CD4-positive, alpha-beta T cell treated with Interleukin-12 subunit alpha and Interleukin-12 subunit beta, for 1 hour (primary cell): ENCODE measurements at places on chromosomes 4 and X.

- DNase-seq: no peak
Measured at GRCh38 chr4:55904576-55904975, 44.2 kb upstream of the CEP135 start.

- DNase-seq: no peak
Measured at GRCh38 chrX:70134116-70134477, 850 bp downstream of the IGBP1 start.

- DNase-seq: peak; percentile 36
Measured at GRCh38 chrX:17689971-17690409, 47.3 kb upstream of the SCML1 start.

DNA sequence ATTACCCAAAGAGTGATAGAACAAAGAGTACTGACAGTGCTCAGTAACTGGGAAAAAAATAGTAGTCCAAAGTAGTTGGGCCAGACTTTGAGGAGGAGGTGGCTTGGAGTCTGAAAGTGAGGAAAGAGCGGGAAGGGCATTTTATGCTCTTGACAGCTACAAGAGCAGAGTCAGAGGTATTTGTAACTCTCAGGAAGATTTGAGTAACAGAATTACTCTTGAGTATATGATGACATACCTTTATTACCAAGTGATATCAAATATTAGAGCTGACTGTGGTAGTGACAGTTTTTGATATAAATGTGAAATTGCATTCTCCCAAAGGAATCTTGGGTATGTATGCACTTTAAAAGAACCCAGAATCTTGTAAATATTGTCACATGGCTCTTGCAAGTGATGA, 2.2 kb downstream of the SLAIN2 start:
- DNase-seq: no peak

GRCh38 chr4:78622253-78622979, 70.8 kb downstream of the ANXA3 start:
- DNase-seq: no peak

- DNase-seq: no peak
Measured at GRCh38 chrX:133249266-133250058, 31.3 kb upstream of the TFDP3 start.

DNA sequence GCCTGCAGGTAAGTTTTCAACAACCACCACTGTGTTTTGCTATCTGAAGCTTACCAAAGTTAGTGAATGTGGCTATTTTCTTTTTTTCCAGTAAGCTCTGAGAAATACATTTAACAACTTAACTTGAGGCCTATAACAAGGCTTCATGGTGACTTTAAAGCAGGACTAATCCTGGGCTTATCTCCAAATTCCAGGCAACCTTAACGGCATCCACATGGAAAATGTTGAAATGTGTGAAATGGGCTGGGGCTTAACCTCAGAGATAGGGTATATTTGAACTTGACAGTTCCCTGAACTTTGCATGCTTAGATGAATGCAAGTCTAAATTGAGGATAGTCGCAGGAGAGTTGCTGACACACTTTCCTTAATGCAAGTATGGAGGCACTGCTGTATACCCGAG, 539.2 kb downstream of the GALNTL6 start:
- DNase-seq: no peak

DNA sequence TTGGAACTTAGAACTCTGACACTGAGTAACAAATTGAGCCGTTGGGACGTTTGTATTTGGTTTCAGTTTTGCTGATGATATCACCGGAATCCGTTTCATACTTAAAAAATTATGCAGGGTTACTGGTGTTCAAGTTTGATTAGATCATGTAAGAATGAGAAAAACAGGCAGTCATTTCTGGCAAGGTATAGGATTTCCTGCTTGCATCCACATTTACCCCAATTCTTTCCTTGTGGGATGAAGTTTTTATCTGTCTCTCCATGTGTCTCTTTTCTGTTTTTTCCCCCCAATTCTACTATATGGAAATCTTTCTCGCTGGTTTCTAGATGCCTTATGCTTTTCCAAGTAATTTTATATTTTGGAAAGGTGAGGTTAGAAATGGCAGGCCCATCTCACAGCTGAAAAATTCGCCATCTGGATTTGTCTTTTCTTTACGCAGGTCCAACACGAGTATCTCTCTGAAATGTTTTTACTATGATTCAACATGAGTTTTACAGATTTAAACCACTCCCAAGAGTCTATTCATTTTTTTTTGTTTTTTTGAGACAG, 197.9 kb downstream of the SHOX start:
- DNase-seq: no peak

- peak; percentile 43 for DNase-seq
Measured at GRCh38 chrX:101417981-101418841, 10.2 kb downstream of the HNRNPH2 start.

GRCh38 chr4:5882947-5883346, 9.9 kb downstream of the CRMP1 start:
- DNase-seq: no peak

GRCh38 chr4:44257461-44257860, 191.1 kb downstream of the KCTD8 start:
- DNase-seq: no peak

DNA sequence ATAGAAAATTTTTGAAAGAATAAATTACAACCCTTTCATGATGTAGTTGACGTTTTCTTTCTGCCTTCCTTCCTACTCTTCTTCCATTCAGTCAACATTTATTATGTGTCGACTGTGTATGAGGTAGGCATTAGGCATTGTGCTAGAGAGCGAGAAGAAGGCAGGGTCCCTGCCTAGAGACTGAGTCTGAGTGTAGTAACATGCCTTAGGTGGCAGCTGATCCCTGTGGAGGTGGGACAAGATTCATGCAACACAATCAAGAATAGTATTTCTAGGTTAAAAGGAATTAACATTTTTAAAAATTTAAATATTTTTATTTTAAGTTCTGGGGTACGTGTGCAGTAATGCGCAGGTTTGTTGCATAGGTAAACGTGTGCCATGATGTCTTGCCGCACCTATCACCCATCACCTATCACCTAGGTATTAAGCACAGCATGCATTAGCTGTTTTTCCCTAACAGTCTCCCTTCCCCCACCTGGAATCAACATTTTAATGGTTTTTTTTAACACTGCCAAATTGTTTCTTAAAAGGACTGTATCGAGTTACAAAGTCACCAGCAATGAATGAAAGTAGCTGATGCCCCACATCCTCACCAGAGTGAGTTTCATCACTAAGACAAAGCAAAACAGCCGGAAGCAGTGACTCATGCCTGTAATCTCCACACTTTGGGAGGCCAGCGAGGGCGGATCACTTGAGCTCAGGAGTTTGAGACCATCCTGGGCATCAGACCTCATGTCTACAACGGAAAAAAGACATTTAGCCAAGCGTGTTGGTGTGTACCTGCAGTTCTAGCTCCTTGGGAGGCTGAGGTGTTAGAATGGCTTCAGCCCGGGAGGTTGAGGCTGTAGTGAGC, 84.0 kb downstream of the WWC2 start:
- no peak for DNase-seq

DNA sequence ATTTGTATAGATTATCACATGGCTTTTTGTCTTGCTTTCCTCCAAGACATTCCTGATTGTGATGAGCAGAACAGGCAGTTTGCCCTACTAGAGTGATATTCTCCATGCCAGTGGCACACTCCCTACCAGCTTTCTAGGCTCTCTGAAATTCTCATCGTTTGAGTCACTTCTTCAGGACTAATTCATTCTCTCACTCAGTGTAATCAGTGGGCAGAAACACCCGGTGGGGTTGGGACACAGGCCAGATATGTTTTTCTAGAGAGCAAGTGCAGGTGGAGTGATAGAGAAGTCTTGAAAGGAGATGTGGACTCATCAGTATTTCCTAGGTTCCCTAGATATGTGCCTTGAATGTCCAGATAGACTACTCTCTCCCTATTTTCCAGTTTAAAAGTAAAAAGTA, 13.1 kb downstream of the RAB33A start:
- DNase-seq: no peak

GRCh38 chr4:166594326-166594946, 639.9 kb downstream of the SPOCK3 start:
- DNase-seq: no peak

GRCh38 chr4:10809905-10810304, 125.3 kb upstream of the CLNK start:
- no peak for DNase-seq

DNA sequence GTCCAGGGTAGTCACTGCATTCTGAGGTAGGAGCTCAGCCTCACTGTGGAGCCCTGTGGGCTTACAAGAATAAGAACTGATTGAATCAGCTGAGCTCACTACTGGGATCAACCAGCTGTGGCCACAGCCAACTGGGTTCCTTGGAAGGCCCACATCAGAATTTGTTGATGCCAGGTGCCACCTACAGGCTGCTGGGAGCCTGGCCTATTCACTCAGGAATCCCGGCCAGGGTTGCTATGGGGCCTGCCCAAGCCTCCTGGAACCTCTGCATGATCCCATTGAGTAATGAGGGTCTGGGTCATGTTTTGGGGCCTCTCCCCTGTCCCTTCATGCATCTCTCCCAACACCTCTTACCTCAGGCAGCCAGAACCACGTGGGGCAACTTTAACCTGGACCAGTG, 53.9 kb upstream of the KIAA1210 start:
- DNase-seq: no peak

DNA sequence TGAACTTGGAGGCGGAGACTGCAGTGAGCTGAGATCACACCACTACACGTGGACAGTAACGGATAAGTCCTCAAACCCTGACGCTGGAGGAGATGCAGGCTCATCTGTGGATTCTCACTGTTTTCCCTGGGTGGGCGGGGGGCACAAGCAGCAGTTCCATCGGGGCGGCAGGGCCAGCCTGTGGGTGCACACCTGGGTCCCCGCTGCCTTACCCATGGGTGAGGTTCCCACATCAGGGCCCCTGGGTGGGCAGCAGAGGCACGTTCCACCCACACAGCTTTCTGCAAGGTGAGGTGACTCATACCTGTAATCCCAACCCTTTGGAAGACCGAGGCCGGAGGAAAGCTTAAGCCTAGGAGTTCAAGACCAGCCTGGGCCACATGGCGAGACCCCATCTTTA, 56.6 kb upstream of the MXD4 start:
- DNase-seq: no peak

- DNase-seq: no peak
Measured at GRCh38 chr4:384311-385010, 46.8 kb downstream of the ZNF141 start.

- DNase-seq: no peak
Measured at GRCh38 chrX:12139934-12140611, 1.8 kb downstream of the FRMPD4 start.

- no peak for DNase-seq
Measured at GRCh38 chrX:86806786-86807185, 658.5 kb downstream of the DACH2 start.

DNA sequence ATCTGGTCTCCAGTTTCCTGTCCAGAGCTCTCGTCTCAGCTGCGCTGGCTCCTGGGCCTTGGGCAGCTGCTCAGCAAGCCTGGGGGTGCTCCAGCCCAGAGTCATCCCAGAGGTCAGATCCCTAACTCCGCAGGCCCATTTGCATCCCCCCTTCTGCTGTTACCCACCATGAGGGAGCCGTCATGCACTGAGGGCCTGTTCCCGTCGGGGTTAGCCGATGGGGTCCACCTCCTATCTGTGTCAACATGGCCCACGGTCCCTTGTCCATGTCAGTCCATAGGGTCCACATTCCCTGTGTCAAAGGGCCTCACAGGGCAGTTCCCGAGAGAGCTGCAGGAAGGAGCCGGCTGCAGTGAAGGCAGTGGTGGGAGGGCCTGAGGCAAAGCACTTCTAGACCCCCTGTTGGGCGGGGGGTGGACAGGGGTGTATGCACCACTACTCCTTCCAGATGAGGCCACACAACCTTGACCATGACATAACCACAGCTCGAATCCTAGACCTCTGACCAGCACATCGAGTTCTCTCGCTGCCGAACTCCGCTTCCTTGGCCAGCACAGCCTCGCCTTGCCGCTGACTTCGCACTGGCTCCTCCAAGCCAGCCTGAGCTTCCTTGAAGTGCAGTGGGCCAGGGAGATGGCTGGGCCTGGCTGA, 24.9 kb downstream of the WDR1 start:
- no peak for DNase-seq

DNA sequence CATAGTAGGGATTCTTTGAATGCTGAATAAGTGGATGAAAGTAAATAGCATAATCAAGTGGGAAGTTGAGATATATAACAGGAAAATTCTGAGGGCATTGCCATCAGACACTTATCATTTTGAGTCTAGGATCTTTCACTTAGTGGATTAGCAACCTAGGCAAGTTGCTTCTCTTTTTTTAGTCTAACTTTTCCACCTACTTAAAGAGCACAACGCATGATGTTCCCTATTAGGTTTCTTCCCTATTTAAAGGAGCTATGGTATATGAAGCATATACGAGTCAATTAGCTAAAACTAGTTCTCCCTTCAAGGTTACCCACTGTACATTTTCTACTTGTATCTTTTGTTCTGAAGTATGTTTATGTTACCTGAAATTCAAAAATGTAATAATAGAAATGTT, 67.1 kb upstream of the HS3ST1 start:
- no peak for DNase-seq

- no peak for DNase-seq
Measured at GRCh38 chr4:146508229-146508939, 13.4 kb downstream of the SLC10A7 start.

- DNase-seq: no peak
Measured at GRCh38 chr4:131113704-131114103, 2017.8 kb downstream of the C4orf33 start.

GRCh38 chr4:89492581-89493071, 185.0 kb upstream of the GPRIN3 start:
- DNase-seq: no peak

GRCh38 chr4:104907074-104907649, 239.5 kb upstream of the TET2 start:
- no peak for DNase-seq

- DNase-seq: no peak
Measured at GRCh38 chrX:21778236-21778635, 20.3 kb upstream of the SMPX start.

DNA sequence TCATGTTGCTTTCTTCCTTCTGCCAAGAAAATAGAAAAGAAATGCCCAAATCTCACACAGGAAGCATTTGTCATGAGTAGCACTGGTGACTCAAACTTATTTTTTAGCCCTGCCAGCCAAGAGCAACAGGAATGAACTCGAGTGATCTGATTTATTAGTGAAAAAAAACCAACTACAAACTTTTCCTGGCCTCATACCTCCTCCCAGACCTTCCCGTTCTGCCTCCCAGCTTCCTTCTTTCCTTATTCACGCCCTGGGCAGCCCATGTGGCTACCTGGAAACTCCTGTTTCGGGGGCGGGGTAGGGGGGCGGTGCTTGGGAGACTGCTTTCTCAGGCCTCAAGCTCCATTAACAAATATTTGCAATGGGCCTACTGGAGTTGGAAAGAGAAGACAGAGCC, 178.5 kb downstream of the NHS start:
- DNase-seq: no peak

DNA sequence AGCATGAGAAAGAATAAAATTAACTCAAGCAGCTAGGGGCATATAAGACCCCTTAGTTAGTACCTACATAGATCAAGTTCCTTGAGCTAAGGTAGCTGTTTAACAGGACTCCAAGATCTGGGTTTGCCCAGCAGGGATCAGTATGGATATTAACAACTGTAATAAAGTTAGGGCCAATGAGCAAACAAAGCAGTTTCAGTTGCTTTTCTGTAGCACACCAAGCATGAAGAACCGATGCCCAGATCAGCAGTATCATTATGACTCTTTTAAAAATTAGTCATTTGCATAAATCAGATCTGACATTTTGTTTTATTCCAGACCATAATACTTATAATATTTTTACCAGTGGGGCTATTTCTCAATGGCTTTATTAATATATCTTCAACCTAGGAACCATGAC, 80.9 kb downstream of the C4orf33 start:
- no peak for DNase-seq

- DNase-seq: no peak
Measured at GRCh38 chr4:182451441-182451840, 208.2 kb downstream of the TENM3 start.
